Calu3 (cell line): ENCODE measurements at places on chromosomes 7 and 10. TPM values are rescaled to one million over a fixed set of nuclear protein-coding genes. Genes with fewer than 3 reads are reported as not detected.

DNA sequence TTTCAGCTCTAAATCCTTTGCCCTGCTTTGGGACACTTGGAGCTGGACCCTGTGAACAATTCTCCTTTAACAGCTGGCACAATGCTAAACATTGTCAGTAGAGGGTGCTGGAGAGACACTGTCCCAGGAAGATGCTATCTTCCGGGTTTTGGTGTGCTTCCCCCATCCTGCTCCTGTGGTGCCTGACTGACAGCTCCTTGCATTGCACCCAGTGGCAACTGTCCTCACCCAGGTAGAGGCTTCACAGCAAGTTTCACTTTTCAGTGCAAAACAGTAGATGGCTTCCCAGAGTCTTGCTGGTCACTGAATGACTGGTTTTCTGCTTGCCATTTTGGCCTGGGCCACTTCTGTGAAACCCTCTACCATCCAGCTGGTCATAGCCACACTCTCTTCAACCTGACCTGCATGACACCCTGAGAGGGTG, 77.3 kb downstream of the CDC14C start:
- DNase-seq = peak; percentile 56

DNA sequence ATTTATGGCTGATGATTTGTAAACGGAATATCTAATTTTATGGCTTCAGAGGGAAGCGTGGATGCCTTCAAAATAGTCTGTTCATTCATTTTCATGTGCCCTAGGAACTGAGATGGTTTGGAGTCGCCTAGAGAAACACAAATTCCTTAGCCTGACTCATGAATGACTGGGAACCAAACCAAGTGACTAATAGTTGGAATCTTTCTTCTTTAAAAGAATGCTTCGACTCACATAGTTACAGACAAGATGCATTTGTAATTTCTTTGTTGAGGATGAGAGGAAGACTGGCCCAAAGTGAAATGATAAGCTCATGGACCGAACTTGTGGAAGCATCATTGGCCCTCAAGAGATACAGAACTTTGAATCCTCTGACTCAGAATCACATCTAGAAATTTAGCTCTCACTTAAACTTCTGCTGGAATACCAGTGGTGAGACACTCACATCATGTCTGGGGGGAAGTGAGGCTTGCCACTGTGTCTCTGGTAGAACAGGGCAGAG, 1107.2 kb downstream of the NRG3 start:
- DNase-seq = no peak

GRCh38 chr10:61735882-61736281, 73.2 kb downstream of the CABCOCO1 start:
- DNase-seq = no peak

DNA sequence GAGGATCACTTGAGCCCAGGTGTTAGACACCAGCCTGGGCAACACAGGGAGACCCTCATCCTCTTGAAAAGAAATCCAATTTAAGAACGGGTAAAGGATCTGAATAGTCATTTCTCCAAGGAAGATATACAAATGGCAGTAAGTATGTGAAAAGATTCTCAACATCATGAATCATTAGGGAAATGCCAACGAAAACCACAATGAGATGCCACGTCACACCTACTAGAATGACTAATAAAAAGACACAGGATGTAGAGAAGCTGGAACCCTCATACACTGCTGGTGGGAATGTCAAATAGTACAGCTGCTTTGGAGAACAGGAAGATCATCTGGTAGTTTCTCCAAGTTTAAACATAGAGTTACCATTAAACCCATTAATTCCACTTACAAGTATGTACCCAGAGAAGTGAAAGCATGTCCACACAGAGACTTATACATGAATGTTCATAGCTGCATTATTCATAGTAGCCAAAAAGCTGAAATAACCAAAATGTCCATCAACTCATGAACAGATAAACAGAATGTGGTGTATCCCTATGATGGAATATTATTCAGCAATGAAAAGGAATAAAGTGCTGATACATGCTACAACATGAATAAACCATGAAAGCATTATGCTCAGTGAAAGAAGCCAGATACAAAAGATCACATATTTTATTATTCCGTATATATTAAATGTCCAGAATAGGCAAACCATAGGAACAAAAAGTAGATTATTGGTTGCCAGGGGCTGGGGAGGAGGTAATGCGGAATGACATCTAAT, 13.1 kb upstream of the ZMIZ2 start:
- DNase-seq = peak; percentile 70

- DNase-seq = no peak
These were observed 460.3 kb downstream of the SUGCT start for GRCh38 chr7:40595129-40595528.

HGF gene
- not detected in 2 replicates for total RNA-seq

DNA sequence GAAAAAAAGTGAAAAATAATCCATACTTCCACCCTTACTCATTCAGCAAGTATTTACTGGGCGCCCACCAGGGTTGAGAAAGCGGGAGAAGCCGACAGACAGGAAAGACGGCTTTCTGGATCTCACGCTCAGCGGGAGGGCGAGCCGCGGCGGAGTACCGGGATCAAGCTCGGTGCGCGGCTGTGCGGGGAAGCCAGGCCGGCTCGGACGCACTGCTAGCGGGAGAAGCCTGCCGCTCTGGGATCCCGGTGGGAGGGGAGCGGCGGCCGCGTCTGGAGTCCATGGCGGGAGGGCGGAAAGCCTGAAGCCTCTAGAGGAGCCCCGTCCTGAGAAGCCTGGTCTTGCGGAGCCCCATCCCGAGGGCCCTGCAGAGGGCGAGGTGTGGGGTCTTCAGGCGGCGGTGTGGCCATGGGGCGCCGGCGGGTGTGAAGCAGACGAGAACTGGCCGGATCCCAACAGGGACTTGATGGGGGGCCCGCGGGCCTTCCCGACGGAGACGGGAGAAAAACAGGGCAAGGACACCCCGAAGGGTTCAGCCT, 82.9 kb downstream of the VIPR2 start:
- DNase-seq = no peak

GRCh38 chr10:48333856-48334255, 27.4 kb downstream of the MAPK8 start:
- DNase-seq = no peak

DNA sequence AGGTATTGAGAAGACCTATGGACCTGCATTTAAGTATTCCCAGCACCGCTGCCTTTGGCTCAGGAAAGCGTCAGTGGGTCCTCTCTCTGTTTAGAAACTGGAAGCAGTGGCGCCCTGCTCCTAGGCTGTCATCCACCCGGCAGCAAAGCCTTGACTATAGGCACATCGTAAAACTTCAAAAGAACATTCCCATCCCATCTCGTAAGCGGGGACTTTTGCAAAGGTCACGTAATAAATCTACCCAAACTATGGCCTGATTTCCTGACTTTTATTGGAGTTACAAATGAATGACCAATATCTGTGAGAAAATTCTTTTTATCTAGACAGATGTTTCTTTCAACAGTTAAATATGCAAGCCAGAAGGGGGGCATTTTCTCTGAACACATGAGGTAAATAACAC, 115.8 kb upstream of the TCERG1L start:
- DNase-seq = no peak

GRCh38 chr10:132106431-132106830, 40.7 kb downstream of the JAKMIP3 start:
- no peak for DNase-seq

DNA sequence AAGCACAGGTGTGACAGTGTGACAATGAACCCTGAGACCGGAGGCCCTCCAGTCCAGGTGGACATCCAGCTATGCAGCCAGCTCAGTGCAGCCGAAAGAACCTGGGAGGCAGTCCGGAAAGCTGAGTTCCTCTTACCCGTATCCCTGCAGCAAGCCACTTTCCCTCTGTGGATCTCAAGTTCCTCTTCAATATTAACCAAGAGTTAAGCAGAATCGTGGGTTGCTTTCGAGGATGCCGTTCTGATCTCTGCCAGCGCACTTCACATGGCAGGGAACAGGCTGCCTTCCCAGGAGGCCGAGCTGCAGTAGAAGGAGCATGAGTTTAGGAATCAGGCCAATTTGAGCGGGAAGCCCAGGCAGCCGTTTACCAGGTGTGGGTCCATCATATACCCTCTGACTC, 591.6 kb downstream of the SDK1 start:
- DNase-seq = no peak

- DNase-seq = no peak
These were observed 84.7 kb downstream of the MMRN2 start for GRCh38 chr10:86872757-86873156.

- peak; percentile 81 for DNase-seq
These were observed 79.3 kb upstream of the ACBD5 start for GRCh38 chr10:27319752-27320431.

DNA sequence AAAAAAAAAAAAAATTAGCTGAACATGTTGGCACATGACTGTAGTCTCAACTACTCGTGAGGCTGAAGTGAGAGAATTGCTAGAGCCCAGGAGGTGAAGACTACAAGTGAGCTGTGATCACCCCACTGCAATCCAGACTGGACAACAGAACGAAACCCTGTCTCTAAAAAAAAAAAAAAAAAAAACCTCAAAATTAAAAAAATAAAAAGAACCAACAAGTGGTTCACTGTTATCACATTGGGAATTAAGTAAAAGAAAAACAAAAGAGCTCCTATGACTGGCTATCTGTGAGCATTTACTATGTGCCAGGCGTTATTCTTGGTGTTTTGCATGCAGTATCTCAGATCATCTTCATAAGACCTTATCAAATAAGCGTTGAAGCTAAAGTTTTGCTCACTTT, 66.0 kb downstream of the ANLN start:
- no peak for DNase-seq

- peak; percentile 92 for DNase-seq
These were observed 298.3 kb downstream of the TNS3 start for GRCh38 chr7:47283497-47284131.

DNA sequence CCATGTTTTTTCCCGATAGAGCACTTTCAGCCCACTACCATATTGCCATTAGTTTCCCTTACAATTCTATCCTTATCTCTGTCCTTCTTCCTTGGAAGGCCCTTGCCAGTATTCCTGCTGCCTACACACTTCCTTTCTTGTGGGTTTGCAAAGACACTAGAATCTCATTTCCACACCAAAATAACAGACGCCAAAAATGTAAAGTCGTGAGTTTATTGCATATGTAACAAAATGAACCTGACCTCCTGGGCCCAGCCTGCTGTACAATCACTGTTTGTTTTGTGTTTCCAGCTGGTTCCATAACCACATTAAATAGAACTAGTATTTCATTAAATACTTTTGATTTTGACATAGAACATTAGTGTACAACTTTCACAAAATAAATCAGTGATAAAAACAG, 116.7 kb downstream of the SMURF1 start:
- DNase-seq = no peak

- no peak for DNase-seq
These were observed 242.0 kb upstream of the YAE1 start for GRCh38 chr7:39324139-39324760.

OTUD1 gene
- total RNA-seq = 8.0 and 10.4 TPM in 2 replicates

DNA sequence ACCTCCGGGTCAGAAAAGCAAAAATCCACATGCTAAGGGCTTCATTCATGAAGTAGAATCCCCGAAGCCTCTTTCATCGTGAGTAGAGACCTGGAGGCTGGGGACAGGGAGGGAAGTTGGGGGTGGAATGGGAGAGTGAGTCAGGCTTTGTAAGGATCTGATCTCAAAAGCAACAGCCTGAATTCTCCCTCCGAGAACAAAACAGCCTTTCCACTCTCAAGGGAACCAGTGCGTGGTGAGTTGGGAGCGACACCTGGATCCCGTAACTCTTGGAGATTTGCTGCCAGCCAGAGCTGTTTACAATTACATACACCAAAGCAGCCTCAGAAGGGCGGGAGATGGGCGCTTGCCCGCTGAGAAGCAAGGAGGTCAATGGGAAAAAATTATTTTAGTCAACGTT, 10.8 kb downstream of the AFAP1L2 start:
- DNase-seq = no peak

DNA sequence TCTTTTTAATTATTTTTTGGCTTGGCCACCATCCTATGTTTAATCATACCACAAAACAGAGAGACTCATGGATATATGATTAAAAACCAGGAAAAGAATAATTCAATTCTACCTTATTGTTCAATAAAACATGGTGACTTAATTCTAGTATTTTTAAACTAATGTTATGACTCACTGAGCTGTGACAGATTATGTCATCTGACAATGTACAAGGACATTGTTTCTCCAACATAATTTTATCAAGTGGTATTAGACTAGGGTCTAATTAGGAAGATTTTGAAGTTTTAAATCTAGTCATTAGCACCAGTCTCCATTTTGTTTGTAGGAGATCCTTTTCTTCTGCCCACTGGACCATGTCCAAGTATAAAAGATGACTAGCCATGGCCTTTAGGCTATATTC, 199.3 kb upstream of the MDFIC start:
- no peak for DNase-seq

DNA sequence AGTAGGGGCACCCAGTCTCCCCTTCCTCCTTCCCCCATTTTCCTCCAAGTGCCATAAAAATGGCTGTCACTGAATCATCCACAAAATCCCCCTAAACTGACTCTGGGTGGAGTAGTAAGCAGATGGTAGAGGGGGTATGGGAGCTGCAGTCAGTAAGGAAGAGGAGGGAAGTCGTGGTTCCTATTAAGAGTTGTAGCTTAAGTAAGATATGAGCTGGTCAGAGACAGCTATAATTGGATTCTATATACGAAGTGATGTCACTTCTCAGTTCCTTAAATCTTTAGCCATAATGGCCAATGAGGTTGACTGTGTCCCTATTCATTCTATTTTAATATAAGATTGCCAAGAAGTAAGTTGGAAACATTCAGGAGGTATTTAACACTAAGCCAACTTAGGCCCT, 131.7 kb downstream of the SLC16A9 start:
- DNase-seq = no peak

MICU1 gene
- 89.1 and 89.4 TPM in 2 replicates for total RNA-seq

MUC12 gene
- 0.59 and 1.3 TPM in 2 replicates for total RNA-seq

ARMC10 gene
- 34.5 and 41.0 TPM in 2 replicates for total RNA-seq

CUZD1 gene
- 0.93 and 1.5 TPM in 2 replicates for total RNA-seq
